Activated CD4-positive, alpha-beta T cell treated with anti-CD3 and anti-CD28 coated beads, Interleukin-2, amount 50 U/mL, for 4 hours (primary cell): ENCODE measurements at places on chromosomes 16 and 17.

DNA sequence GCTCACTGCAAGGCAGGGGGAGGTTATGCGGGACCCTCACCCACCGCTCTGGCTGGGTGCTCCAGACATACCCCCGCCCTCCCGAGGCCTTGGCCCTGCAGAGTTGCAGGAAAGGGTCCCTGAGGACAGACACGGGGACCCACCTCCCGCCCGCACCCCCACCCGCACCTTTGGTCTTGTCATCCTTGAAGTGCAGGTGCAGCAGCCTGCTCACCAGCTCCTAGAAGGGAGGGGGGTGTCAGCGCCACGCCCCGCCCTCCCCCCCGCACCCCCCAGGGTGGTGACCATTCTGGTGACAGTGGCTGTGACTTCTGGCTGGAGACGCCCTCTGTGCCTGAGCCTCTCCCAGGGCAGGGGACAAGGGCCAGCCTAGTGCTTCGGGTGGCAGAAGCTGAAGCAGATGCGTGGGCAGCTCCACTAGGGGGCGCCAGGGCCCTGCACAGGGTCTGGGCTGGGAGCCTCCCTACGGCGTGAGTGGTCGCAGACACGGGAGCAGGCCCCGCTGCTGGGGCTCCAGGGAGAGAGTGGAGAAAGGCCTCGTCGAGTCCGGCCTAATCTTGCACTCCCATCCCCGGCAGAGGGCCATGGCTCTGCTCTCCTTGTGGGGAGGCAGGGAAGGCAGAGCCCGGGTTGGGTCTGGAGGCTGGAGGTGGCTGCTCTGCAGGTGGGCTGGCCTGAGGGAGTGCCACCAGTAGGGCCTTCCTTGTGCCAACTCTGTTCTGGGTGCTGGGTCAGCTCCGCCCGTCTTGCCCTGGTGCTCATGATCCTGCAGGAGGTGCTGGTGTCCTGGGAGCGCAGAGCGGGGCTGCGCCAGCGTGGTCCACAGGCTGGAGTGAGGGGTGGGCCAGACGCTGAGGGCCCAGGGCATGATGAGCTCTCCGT lies 2.7 kb downstream of the CENPX start:
- DNase-seq = peak; percentile 43

- no peak for DNase-seq
These were observed 58.3 kb upstream of the DHX40 start for GRCh38 chr17:59506894-59507726.

DNA sequence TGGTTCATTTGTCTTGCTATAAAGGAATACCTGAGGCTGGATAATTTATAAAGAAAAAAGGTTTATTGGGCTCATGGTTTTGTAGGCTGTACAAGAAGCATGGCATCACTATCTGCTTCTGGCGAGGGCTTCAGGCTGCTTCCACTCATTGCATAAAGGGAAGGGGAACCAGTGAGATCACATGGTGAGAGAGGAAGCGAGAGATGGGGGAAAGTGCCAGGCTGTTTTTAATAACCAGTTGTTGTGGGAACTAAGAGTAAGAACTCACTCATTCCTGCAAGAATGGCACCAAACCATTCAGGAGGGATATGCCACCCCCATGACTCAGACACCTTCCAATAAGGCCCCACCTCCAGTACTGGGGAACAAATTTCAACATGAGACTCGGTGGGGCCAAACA lies 24.3 kb downstream of the SPECC1 start:
- DNase-seq = no peak

GRCh38 chr16:57049678-57050077 lies 42.7 kb upstream of the CPNE2 start:
- DNase-seq = no peak

DNA sequence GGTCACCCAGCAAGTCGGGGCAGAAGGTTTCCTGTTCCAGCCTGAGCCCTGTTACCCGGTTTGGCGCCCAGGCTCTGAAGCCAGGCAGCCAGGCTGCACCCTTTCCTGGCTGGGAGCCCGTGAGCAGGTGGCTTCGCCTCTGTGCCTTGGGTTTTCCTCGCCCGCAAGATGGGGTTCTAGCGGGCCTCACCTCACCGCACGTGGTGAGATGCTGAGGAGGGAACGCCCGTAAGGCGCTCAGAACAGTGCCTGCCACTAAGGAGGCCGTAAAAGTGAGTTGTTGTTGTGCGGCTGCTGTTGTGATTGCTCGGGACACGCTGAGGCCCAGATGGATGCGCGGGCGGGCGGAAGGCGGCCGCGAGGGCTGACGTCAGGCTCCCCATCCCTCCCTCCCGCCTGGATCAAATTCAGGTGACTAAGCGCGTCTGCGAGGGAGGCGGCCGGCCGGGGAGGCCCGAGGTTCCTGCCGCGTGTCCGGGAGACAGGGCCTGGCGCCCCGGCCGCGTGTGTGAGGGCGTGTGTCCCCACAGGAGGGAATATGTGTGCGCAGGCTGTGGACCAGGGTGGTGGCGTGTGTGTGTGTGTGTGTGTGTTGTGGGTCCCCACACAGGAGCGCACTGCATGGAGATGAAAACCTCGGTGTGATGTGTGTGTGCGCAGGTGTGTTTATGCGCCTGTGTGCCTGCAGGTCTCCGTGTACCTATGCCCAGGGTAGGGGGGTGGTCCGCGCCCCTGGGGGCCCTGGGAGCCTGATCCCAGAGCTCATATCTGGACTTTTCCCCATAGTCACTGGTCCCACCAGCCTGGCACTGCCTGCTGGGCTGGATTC lies 4.3 kb downstream of the CAMKK1 start:
- DNase-seq = no peak

DNA sequence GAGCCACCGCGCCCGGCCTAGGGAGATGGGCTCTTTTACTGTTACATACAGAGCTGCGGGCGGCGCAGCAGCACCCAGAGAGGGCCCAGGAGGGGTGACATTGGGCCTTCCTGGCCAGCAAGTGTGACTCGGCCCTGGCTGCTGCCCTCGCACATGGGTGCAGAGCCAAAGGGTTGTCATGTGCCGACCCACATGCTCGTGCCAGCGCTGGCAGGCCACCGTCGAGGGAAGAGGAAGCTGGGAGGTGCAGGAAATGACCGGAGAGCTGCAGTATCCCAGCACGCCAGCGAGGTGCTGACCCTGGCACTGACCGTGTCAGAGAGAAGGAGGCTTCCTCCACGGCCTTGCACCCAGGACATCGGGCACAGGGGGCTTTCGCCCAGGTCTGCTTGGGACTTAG lies 8.0 kb downstream of the ENDOV start:
- no peak for DNase-seq

- peak; percentile 16 for DNase-seq
These were observed at the start of gene FBXL19 for GRCh38 chr16:30923554-30924075. FBXL19 (plus strand) TSS chr16:30923572; CDS start chr16:30925755, 2,183 bp downstream.

DNA sequence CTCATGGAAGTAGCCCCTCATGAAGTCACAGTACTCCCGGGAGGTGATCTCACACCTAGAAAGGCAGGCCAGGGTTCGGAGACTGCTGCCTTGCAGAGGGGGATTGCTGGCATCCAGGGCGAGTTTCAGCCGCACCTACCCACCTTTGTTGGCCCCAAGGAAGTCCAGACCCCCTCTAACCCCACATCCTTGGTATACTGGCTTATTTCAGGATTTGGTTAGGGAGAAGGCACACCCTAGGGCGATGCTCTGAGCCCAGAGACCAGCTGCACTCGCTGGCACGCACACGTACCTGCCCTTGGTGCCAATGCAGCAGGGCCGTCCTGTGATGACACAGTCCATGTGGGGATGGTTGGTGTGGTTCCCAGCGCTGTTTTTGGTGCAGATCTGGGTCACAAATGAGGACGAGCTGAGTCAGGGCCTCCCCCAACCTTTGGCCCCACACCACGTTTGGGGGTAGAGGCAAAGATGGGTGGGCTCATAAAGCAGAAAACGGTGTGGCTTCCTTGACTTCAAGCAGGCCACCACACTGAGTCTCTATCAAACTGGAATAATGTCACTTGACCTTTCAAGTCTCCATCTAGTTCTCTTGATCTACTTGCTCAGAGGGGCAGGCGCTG lies 5.9 kb downstream of the SNRNP25 start:
- DNase-seq = no peak

- no peak for DNase-seq
These were observed 41.2 kb upstream of the HLF start for GRCh38 chr17:55223524-55223923.

DNA sequence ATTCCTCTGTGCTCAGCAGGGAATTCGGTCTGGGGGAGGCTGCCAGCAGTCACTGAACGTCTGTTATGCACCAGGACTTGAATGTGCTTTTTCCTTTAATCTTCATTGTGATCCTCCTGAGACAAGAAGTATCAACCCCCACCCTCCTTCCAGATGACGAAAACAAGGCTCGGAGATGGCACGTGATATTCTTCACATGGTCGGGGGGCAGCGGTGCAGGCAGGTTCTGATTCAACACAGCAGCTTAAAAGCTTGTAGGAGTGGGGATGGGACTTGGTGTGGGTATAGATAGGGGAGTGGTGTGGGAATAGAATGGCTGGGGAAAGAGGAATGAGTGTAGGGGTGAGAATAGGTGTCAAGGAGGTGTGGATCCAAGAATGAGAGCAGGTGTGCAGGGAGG lies 6.4 kb downstream of the NECAB2 start:
- DNase-seq = no peak

- no peak for DNase-seq
These were observed 282.9 kb upstream of the IRX5 start for GRCh38 chr16:54647725-54648221.

DNA sequence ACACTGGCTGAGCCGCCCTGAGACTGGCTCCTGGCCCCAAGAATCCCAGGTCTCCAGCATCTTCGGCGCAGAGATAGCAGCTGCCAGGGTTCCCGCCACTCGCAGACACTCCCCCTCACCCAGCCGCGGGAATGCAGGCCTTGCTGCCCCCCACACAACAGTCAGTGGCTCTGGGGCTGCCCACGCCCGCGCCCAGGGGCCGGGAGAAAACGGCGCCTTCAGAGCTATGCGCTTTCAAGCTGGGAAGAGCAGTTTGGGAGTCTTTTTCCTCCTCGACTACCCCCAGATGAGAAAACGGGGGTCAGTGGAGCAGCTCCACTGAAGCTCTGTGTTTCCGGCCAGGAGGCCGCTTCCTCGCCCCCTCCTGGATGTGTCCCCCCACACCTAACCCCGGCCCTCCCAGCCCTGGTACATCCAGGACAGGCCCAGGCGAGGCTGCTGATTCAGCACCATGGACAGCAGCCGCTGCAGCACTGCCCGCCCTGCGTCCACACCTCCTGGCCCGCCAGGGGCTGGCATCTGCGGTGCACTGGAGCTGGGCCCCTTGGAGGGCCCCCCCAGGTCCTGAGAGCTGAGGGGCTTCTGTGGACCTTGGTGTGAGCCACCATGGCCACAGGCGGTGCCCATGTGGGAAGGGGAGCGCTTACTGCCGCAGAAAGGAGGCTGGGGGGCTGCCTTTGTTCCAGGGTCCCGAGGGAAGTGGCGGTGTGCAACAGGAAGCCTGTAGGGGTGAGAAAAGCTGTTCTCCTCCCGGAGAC lies 35.7 kb downstream of the CACNA1H start:
- peak; percentile 15 for DNase-seq

- DNase-seq = no peak
These were observed 55.0 kb downstream of the RNF213 start for GRCh38 chr17:80315517-80316182.
